ENCODE measurements at places on chromosomes 13 and 19.

DNA sequence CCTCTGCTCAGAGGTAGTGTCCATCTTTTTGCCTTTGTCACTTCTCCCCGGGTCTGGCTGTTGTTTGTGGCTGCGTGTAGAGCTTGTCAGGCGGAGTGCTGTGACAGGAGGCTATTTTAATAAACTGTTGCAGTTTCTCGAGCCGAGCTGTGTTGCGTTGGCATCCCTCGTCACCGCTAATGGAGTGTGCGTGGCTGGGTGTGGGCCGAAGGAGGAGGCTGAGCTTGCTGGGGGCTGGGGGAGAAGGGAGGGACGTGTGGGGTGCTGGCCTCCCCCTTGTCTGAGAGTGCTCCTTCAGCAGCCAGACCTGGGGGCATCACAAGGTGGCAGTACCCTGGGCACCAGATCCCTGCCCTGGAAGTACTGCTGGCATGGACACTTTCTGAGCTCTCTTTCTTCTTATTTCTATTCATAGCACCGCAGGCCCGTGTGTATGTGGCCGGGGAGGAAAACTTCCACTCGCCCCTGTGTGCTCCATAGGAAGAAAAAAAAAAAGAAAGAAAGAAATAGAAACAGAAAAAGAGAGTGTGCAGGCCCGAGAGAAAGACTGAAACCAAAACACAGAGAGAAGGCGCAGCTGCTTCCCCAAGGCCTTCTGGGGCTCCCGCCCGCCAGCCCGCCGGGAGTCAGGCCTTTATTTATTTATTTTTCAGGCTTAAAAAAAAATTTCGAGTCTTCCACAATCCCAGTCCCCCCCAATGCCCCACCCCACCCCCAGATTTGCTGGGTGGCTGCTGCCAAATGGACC, 27.0 kb downstream of the NFIX start:
- DNase-seq: no peak

DNA sequence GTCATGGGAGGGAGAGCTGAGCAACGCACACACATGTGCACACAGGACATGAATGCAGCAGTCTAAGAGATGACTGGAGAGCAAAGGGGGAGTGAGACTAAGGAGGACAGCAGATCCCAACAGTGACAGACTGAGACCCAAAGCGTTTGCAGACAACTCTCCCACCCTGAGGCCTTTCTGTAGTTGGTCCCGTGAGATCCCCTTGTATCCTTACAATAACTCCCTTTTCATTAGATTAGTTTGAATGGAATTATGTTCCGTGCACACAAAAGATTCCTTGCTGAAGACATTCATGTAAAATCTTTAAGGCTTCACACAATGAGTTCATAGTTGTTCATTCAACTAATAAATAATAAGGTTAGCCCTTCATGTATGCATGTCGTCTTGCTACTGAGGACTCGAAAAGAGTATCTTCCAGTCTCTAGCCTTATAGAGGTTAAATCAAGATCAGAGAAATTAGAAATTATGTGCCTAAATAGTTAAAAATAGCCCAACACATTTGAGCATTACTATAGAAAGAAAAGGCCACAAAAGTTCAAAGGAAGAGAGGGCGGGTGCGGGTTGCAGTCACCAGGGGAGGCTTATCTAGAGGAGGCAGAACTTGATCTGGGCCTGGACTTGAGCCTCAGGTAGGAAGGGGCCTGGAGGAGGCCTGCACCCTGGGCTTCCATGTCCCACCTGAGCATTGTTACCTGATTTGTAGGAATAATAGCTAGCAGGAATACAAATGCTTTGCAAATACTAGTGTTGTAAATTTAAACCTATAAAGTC, 3.1 kb upstream of the GTF3A start:
- DNase-seq: no peak

DNA sequence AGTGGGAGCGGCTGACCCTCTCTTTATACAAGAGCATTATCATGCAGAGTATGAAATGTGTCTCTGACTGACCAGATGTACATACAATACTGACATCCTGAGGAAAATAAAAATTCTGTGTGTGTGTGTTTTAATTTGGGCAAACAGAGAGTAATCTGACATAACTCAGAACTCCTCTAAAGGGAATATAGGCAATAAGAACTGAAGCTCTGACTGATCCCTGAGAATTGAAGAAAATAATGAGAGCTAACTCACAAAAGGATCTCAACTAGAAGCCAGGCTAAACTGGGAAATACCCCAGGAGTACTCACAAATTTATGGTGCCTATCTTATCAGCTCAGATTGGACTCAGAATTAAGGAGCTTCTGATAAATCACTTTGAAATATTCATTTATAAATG, 539.9 kb downstream of the OLFM4 start:
- no peak for DNase-seq

- no peak for DNase-seq
These were observed 39.1 kb downstream of the SMAD9 start for GRCh38 chr13:36880961-36881360.

DNA sequence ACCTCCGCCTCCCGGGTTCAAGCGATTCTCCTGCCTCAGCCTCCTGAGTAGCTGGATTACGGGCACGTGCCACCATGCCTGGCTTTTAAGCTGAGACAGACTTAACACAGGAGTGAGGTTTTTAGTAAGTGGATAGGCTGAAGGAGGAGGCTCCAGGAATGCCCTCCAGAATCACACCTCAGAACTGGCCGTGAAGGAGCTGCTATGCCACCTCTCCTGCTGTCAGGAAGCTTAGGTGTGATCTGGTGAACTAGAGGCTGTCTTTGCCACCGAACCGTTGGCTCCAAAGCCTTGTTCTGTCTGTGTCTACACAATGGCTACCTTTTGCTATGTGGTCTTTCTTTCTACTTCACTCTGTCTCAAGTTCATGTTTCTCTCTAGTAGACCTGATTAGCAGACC, 4.2 kb downstream of the PDCD2L start:
- DNase-seq: no peak

DNA sequence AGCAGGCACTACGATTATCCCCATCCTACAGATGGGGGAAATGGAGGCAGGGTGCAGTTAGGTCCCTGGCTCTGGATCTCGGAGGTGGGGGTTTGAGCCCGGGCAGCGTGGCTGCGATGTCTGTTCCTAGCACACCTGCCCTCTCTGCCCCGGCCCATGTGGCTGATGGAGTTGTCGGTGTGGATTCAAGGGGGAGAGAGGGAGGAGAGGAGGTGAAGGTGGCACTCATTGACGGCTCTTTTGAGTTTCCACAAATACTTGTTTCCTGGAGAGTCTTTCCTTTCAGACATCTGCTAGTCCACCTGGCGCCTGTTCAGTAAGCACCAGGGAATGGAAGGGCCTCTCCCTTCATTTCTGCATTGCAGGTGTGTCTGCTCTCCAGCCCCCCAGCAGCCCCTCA, 69.9 kb downstream of the ARHGEF18 start:
- no peak for DNase-seq

GRCh38 chr13:26247608-26248007, 6.3 kb upstream of the CDK8 start:
- DNase-seq: no peak

GRCh38 chr13:84272877-84273562, 390.7 kb upstream of the SLITRK1 start:
- DNase-seq: no peak

DNA sequence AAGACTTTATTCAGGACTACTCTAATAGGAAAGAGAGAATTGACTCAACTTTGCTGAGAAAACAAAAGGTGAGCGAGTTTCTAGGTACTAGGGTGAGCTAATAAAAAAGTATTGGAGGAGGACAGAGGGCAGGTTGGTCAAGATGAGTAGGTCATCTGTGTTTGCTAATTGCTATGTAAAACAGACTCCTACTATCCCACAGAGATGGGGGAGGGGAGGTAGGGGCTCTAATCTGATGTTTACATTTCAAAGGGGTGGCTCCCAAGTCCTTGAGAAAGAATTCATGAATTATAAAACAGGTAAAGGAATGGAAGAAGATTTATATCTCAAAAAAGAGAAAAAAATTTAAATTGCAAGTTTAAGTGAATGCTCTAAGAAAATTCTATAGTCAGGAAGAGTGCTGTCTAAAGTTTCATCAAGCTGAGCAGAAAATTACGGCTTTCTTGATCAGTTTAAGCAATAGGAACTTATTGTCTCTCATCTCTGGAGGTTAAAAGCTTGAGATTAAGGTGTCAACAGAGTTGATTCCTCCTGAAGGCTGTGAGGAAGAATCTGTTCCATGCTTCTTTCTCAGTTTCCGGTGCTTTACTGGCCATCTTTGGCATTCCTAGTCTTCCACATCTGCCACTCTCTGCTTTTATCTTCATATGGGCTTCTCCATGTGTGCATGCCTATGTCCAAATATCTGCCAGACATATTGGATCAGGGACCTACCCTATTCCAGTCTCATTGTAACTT, 790.3 kb downstream of the SLITRK5 start:
- no peak for DNase-seq

GRCh38 chr19:21022996-21023395, 2.5 kb downstream of the ZNF430 start:
- DNase-seq: peak; percentile 64

DNA sequence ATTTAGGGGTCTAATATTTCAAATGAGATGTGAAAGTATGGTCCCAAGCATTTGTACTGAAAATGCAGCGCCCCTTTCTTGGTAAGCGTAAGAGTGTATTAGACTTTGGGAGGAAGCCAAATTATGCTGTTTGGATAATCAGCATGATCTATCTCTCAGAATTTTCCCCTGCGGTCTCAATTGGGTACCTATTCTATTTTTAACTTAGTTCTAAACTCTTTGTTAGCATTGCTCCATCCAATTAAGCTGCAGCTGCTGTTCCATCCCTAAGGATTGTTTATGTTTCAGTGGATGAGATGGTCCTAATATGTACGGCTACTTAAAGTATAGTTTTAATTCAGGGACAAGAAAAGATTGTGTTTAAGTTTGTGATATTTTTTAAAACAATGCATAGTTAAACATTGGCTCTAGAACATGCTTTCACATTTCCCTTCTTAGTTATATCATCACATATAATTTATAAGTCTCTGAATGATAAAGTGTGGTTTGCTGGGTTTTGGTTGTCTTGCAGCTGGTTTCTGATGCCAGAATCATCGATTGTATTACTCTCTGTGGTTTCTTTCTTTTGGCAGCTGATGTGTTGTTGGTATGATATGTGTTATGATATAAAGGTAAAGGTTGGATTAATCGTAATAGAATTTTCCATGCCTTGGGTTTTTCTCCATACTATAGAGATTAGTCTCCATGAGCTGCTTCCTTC, 15.0 kb downstream of the POLR1D start:
- no peak for DNase-seq

GRCh38 chr19:45451131-45451849, 16.5 kb upstream of the FOSB start:
- DNase-seq: peak; percentile 68

- no peak for DNase-seq
These were observed 1.7 kb downstream of the DMPK start for GRCh38 chr19:45780448-45781213.

DNA sequence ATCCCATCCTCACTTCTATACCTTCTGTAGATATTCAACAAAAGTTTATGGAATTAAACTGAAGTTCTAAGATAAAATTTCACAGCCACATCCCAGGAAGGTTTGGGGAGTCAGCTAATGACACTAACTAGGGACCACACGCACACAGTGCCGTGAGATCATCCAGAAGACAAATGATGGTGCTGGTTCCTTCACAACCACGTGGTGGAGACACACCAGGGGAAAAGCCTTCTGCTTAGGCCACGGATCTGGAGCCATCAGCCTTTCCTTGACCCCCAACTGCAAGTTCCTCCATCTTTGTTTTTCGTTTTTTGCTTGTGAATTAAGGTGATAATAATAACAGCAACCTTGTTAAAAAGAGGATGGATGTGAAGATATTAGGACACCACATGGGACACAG, 241.6 kb upstream of the MAB21L1 start:
- DNase-seq: no peak

DNA sequence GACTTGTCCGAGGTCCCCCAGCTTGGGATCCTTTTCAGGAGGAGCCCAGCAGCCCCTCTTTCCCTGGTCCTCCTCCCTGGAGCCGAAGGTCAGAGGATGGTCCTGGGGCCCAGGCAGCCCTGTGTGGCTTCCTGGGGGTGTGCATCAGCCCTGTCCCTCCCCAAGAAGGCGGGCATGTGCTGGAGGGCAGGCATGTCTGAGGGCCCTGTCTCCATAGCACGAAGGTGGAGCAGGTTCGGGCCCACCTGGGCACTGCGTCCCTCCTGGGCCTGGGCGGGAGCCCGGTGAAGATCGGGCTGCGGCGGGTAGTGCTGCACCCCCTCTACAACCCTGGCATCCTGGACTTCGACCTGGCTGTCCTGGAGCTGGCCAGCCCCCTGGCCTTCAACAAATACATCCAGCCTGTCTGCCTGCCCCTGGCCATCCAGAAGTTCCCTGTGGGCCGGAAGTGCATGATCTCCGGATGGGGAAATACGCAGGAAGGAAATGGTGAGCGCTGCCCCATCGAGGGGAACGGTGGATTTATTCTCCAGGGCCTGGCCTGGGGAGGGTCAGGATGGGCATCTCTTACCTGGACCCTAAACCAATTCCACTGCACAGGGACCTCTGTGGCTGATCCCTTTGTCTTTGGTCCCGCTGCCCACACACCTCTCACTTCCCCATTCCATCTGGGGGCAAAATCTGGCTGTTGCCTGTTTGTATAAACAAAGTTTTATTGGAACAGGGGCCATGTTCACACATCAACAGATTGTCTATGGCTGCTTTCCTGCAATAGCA, 10.9 kb downstream of the TIMM13 start:
- DNase-seq: no peak

GRCh38 chr13:92807353-92807752, 419.3 kb upstream of the GPC6 start:
- DNase-seq: no peak

GRCh38 chr13:42360046-42360574, 88.2 kb downstream of the AKAP11 start:
- DNase-seq: no peak

GRCh38 chr19:55702131-55702627, 27.2 kb downstream of the EPN1 start:
- no peak for DNase-seq

DNA sequence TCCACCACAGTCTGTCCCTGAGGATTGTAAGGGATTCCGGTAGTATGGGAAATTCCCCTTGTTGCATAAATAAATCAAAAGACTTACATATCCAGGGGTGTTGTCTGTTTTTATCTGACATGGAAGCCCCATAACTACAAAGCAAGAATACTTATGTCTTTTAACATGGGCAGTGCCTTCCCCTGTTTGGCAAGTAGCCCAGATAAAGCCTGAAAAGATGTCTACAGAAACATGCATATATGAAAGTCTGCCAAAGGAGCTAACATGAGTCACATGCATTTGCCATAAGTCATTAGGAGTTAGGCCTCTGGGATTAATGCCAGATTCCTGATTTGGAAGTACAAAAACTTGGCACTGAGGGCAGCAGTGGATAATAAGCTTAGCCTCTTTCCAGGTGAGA, 62.1 kb downstream of the ZNF737 start:
- no peak for DNase-seq

DNA sequence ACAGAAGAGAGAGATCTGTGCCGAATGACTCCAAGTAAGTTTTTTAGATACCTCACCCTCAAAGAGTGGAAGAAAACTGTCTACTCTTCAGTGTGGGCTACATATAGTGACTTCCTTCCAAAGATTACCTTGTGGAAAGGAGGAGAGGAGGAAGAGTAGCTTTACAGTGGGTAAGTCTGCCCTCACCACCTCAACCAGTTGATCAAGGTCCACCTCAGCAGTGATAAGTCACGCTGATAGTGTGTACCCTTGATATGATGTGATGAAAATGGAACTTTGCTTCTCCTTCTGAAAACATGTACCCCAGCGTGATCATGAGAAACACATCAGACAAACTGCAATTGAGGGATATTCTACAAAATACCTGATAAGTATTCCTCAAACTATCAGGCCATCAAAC, 20.6 kb downstream of the KLF5 start:
- DNase-seq: no peak
